ENCODE measurements at places on chromosomes 11 and 22.
A peak's percentile ranks its signal among the peaks of the same experiment; 100 is the strongest.

DNA sequence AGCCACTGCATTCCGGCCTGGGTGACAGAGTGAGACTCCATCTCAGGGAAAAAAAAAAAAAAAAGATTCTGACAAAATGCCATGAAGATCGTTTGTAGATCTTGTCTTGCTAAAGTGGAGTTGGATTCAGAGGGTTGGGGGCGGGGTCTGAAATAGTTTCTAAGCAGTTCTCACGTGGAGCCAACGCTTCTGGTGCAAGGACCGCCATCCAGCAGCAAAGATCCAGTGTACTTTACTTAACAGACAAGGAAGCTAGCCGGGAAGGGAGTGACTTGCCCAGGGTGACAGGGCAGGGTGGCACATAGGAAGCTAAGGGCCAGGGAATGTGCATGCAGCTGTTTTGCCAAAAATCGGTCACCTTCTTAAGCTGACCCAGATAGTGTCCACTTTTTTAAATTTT is 27.4 kb downstream of the APOL1 start:
- no peak for DNase-seq

DNA sequence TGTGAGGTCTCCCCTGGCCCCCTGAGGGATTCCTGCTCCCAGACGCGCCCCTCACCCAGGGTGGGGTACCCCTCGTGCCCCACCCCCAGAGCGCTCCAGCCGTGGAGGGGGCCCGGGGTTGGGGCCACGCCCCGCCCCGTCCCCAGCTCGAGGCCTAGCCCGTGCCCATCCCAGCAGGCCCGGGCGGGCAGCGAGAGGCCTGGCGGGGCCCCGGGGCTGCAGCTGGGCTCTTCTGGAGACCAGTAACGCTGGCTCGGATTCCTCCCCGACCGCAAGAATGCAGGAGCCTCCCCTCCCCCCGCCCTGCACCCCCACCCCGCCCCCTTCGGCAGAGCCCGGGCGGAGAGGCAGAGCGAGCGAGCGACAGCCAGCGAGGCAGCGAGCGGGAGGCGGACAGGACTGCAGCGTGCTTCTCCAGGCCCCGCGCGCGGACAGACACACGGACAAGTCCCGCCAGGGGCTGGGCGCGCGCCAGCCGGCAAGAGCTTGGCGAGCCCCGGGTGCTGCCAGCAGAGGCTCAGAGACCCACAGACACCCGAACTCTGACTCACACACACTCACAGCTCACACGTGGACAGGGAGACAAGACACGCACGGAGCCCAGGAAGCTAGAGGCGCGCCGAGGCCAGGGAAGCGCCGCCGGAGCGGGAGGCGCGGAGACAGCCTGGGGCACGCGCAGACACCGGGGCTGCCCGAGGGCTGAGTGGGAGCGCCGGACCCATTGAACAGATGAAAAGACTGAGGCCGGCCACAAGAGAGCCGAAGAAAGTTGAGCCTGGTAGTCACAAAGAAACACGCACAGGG is 15.2 kb downstream of the BCL9L start:
- DNase-seq = peak; percentile 48

GRCh38 chr11:88284336-88285050 is 53.0 kb downstream of the CTSC start:
- no peak for DNase-seq

DNA sequence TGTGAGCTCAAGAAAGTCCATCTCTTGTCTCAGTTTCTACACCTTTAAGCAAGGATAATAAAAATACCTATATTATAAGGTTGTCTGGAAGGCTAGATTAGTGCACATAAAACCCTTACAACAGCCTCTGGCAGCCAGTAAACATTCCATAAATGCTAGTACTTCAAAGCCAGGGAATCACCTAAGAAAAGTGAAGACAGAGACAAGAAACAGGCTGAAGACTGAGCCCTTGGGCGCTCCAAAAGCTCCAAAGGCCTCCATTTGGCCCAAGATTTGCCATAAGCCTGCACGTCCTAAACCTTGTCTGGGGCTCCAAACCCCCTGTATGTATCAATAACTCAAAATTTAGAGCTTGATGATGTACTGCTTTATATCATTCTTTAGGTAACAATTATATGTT is 52.2 kb upstream of the AKIP1 start:
- DNase-seq = no peak

DNA sequence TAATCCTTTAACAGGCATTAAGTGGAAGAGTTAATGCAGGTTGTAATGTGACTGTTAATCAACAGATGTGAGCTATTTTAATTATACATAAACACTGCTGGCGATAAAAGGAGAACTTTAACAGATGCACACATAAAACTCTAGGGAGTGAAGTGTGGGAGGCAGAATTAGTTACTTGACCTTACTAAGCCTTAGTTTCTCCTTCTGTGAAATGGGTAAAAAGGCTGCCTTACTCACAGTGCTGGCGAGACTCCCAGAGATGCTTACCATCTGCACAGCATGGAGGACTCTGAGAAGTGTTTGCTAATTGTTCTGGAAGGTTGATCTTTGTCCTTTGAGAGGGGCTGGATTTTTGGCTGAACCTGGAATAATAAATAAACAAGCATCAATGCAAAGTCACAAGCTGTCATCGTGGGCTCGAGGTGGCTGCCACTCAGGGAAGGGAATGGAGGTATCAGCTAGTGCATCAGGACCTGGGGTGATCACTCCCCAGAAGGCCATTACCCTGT is 58.6 kb upstream of the MPEG1 start:
- no peak for DNase-seq

- DNase-seq = no peak
These were observed 326.7 kb upstream of the NCAM1 start for GRCh38 chr11:112634551-112634950.
